ENCODE measurements at places on chromosomes 11 and 22.

- no peak for DNase-seq
Measured at GRCh38 chr11:69078508-69078907, 29.8 kb downstream of the TPCN2 start.

GRCh38 chr11:35540526-35540925 lies 15.1 kb upstream of the PAMR1 start:
- no peak for DNase-seq

- DNase-seq = no peak
Measured at GRCh38 chr11:134741453-134742223, 329.6 kb upstream of the B3GAT1 start.

DNA sequence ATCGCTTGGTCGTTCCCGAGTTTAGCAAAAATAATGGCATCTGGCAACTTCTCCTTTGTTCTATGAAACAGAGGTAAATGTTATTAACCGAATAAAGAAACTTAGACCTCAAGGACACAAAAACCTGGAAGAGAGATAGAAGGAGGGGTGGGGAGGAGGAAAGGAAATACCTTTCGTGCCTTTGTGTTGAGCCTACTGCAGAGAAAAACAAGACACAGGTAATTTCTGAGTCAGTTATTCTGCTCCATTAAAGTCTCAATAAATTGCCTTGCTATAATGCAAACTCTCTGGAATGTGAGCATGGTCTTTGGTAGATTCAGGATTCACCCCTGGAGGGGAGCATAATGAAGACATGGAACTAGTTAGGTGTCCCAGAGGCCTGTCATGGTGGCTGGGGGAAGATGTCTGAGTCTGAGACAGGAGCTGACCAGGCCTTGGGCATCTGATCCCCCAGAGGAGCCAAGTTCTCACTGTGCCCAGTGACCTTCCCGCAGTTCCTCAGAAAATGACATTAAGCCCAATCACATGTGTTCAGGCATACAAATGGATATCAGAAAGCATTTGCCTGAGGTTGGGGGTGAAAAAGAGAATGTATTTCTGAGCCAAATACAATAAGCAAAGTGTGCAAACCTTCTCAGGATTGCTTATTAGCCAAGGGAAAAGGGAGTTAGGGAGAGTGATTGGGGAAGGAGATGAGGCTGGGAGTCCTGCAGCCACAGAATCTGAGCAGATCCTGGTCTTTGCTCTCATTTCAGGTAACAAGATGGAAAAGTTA lies 72.6 kb upstream of the CADM1 start:
- no peak for DNase-seq

- DNase-seq = peak; percentile 17
Measured at GRCh38 chr11:107741044-107741823, 29.4 kb upstream of the SLN start.

DNA sequence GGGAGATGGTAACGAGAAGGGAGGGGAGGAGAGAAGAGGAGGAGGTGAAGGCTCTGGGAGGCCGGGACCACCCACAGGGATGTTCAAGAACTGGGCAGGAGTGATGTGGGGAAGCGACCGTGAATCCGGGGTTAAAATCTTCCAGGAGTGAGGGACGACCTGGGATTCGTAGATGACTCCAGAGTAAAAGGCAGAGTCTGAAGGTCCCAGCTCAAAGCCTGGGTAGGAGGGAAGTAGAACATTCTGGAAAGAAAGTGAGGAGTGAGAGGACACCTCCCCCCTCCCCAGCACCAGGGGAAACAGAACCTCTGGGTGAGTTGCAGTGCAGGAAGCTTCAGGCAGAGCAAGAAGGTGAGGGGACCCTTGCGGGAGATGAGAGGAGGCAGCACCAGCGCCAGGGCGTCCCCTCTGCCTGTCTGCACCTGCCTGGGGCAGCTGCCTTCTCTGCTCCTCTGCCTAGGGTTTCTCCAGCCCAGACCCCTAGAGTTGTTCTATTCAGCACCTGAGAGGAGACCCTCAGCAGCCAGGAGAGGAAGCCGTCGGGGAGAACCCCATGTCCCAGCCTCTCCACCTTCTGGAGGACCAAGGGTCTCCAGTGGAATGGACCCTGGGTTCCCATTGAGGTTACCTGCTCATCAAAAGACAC lies 49.7 kb downstream of the LINC01488 start:
- DNase-seq = no peak

DNA sequence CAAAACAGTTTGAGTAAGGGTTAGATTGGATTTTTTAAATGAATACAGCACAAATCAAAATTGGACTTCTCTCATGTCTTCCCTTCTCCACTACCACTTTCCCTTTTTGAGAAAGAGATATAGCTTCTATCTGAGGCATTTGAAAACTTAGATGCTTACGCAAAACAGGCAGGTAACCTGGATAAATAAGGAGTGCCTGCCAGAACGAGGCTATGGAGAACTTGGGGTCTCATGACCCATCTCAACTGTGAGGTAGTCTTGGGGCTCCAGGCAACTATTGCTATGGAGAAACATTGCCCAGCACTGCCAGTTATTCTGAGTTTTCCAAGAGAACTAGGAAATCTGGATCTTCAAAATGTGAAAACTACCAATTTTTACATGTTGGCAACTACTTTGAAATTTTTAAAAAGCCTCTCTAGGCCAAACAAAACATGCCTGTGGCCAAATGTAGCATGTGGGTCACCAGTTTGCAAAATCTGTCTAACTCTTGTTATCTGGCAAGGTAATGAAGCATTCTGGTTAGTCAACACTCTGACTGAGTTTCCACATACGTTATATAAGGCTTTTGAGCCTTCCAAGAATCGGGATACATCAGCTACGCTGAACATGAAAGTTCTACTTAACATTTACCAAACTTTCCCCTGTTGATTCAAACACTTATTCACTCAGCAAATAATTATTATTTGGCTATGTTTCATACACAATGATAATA lies 752.7 kb downstream of the KCNA4 start:
- no peak for DNase-seq

DNA sequence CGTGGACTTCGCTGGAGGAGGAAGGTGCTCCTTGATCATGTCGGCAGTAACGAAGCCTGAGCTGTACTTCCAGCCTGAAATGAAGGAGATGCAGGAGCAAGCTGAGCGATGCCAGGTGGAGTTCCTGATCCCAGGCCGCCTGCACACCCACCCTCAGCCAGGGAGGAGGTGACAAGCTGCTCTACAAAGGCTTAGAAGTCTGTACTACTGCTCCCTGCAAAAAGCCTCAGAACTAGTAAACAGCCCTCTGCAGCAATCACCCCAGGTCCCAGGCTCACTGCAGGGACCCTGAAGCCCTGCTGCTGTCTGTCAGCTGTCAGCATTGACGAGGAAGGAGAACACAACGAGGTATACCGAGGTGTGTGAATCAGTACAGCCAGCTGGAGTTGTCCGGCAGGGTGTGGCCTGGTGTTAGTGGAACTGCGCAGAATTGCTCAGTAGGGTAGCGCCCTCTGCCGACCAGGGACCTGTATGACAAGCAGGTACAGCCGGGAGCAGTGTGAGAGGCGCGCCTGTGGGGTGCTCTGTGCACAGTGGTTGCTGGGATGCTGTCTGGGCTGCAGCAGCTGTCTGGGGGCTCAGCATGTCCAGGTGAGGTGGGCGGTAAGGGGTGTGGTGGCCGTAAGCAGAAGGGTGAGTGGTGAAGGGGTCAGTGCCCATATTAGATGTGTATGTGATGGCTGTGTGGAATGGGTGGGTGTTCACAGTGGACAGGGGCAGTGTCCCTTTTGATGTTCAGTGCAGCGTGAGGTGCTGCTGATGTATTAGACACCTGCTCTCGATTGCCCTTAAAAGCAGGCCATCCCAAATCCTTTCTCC lies 7.6 kb downstream of the CYB5R2 start:
- DNase-seq = peak; percentile 88

DNA sequence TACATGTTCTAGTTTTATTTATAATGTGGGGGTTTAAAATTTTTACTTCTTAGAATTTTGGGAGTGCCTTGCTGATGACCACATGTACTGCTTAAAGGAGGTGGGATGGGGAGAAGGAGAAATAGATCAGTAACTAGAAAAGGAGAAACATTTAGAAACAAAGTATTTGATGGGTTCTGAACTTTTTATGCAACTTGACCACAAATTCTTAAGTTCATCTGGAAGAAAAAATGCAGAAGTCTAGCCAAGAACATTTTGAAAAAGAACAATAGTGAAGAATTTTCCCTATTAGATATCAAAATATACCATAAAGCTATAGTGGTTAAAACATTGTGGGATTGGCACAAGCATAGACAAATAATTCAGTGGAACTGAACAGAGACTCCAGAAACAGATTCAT lies 73.3 kb upstream of the AMPD3 start:
- DNase-seq = no peak

GRCh38 chr22:39343259-39344045 lies 6.3 kb upstream of the SYNGR1 start:
- no peak for DNase-seq

Data from GM12892 (cell line).